ENCODE measurements at places on chromosomes 6 and 20.

GRCh38 chr6:90581146-90581545 lies 5.7 kb downstream of the MAP3K7 start:
- DNase-seq = no peak
- H3K4me1 ChIP-seq = no peaks in the 10 kb centered on the region
- no peaks in the 10 kb centered on the region for H3K27me3 ChIP-seq
- no peak overlapping the region for H3K4me3 ChIP-seq
- H3K36me3 ChIP-seq = no peaks in the 10 kb centered on the region
- H3K27ac ChIP-seq = no peak overlapping the region

DNA sequence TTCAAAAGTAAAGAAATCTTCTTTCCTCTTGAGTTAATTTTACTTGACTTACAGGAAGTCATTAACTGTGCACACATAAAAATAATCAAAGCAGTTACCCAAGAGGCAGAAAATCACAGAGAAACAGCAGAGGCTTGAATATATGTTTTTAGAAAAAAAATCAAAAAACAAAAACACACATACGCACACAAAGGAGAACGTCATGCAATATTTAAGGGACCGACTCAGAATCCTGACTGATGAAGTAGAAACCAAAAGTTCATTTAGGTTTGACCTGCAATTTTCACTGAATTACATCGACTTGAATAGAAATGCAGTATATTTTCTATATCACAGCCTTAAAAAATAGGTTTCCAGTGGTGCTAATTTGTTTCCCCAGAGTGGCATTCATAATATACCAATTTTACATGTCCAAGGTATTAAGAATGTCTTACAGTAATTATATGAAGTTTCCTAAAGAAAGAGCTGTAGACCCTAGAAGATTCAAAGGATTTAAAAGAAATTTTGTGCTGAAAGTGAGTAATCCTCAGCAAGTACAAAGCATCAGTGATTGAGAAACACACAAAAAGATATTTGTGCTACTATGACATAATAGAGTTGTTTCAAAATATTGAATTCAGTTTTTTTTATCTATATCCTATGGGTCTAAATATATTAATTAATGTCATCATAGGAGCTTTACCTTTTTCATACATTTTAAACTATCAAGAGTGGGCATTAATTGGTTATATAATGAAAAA lies 358.5 kb upstream of the RUNX2 start:
- no peaks in the 10 kb centered on the region for H3K27me3 ChIP-seq
- no peak overlapping the region for H3K27ac ChIP-seq
- peaks cover 11% of the 10 kb centered on the region for H3K4me1 ChIP-seq
- H3K36me3 ChIP-seq = no peaks in the 10 kb centered on the region
- H3K4me3 ChIP-seq = no peak overlapping the region

DNA sequence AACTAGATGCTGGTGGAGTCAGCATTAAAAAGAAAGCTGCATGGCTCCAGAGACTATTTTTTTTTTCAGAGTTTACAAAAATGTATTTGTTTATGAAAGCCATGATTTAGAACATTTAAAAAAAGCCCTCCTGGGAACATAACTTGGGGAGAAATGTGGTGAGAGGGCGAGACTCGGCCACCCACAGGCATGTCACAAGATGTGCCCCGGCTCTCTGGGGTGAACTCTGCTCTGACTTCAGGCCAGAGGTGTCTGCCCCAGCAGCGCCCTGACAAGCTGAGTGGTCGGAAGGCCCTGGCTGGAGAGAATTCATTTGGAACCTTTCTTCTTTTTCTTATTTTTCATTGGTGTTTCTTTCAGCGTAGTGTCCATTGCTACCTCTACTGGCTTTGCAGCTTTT lies 21.7 kb upstream of the RFPL4B start:
- no peak overlapping the region for H3K4me3 ChIP-seq
- H3K27ac ChIP-seq = no peak overlapping the region
- H3K4me1 ChIP-seq = no peaks in the 10 kb centered on the region
- H3K27me3 ChIP-seq = no peaks in the 10 kb centered on the region
- no peak for DNase-seq
- H3K36me3 ChIP-seq = no peaks in the 10 kb centered on the region

- H3K27me3 ChIP-seq = no peaks in the 10 kb centered on the region
- peak; percentile 8 for DNase-seq
- H3K4me3 ChIP-seq = no peak overlapping the region
- no peak overlapping the region for H3K27ac ChIP-seq
- H3K4me1 ChIP-seq = no peaks in the 10 kb centered on the region
- H3K36me3 ChIP-seq = no peaks in the 10 kb centered on the region
Observed at GRCh38 chr6:81834141-81834681, 81.7 kb upstream of the TENT5A start.

DNA sequence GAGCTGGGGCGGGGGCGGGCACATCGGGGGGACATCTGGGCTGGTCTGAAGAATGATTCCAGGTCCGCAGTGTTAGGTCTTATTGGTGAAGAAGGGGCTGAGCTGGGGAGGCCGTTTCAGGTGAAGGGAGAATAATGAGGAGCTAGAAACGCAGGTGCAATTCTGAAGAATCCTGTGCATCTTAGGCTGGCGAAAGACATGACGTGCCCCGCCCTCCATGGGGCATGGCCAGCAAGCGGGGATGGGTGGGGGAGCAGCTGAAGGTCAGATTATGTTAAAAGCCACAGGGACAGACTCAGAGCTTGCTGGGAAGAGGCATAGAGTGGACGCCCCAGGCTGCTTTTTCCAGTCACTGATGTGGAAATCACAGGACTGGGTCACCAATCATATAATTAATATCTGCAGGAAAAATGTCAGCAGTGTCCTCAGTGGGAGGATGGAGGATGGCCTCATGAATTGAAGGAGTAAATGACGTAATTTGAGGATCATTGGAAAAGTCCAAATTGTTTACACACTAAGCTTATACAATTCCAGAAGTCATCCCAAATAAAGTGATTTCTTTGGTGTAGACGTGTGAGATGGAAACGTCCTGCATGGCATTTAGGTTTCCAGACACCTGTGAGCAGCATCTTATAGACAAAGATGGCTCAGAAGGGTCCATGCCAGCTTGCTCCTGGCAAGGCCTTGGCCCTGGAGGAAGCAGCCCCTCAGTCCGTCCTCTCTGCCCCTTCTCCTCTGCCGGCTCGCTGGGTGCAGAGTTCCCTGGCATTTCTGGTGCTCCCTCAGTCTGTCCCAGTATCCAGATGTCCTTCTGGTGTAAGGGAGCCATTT lies 109.6 kb upstream of the FRMD1 start:
- peaks cover 3% of the 10 kb centered on the region for H3K4me1 ChIP-seq
- no peak overlapping the region for H3K27ac ChIP-seq
- 0 out of 2 replicates have a peak, but pooled peaks cover 8% of the 10 kb centered on the region for H3K27me3 ChIP-seq
- no peak for DNase-seq
- no peaks in the 10 kb centered on the region for H3K36me3 ChIP-seq

GRCh38 chr6:15309611-15310283 lies 63.9 kb downstream of the JARID2 start:
- peaks cover 5% of the 10 kb centered on the region for H3K4me1 ChIP-seq
- no peak overlapping the region for H3K4me3 ChIP-seq
- H3K36me3 ChIP-seq = no peaks in the 10 kb centered on the region
- no peak overlapping the region for H3K27ac ChIP-seq
- no peak for DNase-seq

Measured in SJCRH30 (cell line).